ENCODE measurements at places on chromosomes 7 and 10.

DNA sequence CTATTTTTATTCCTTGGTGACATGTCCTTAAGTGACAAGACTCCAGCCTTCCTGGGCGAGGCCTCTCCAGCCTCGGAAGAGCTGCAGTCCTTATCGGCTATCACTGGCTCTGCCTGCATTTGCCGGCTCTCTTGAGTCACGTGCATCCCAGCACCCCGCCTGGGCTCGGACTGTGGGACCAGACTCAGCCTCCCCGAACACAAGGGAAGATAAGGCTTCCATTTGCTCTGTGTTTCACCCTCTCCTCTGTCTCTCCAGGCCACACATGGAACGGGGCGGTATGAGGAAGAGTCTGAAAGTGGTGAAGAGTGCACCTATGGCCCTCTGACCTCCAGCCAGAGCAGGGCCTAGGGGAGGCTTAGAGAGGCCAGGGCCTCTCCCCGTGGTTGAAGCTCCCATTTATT, 4.7 kb downstream of the GDF2 start:
- no peak for DNase-seq

DNA sequence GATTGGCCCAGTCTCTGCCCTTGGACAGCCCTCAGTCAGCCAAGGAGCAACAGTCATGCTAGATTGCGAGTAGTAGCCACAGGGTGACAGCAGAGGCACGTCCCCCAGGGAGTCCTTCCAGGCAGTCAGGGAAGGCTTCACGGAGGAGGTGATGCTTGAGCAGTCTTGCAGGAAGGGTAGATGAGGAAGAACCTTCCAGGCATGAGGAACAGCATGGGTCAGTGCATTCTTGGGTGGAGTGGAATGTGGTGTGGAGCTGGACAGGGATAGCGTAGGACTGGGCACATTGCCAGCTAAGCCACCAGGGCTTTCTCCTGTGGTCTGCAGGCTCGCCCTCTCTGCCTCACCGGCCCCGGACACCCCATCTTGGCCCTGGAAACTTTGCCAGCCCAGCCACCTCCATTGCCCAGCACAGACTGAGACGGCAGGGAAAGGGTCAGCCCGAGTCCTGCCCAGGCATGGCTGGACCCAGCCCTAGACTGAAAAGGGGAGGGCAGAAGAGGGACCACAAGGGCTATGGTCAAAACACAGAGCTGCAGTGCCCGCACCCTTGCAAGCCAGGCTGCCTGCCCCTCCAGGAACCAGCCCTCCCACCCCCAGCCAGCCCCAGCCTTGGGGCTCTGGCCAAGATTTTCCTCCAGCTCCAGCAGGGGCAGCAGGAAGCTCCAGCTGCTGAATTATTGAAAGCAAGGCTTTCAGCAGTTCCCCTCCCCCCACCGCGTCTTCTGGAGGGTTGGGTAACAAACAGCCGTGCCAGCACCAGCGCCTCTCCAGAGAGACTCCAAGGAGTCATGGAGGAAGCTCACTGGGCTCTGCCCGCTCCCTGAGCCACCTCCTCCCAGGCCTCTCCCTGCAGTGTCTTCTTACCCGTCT, 18.7 kb downstream of the SRRM3 start:
- DNase-seq: no peak

DNA sequence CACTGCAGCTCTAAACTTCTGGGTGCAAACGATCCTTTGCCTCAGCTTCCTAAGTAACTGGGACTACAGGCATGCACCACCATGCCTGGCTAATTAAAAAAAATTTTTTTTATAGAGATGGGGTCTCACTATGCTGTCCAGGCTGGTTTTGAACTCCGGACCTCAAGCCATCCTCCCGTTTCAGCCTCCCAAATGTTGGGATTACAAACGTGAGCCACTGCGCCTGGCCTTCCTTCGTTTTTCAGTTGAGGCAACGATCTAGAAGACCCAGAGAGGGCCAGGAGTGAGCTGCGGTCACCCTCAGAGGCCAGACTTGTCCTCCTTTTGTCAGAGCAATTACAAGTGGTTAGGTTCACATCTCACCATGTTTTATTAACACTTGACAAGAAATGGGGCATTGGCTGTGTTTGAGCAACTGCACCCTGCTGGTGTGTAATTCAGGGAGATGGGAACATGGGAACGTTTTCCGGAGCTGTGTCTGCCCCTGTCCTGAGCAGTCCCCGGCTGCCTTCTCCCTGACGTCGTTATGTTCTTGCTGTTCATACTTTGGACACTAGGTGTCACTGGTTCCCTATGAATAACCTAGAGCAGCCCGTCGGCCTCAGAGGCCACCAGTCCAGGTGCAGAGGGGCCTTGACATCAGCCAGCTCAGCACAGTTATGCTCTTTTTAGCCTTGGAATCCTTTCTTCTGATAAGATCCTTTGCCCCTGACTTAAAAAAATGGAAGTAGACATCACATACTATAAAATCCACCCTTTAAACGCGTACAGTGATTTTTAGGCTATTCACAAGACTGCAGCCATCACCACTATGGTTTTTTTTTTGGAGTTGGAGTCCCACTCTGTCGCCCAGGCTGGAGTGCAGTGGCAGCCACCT, 375.0 kb downstream of the TYW1 start:
- peak; percentile 19 for DNase-seq

DNA sequence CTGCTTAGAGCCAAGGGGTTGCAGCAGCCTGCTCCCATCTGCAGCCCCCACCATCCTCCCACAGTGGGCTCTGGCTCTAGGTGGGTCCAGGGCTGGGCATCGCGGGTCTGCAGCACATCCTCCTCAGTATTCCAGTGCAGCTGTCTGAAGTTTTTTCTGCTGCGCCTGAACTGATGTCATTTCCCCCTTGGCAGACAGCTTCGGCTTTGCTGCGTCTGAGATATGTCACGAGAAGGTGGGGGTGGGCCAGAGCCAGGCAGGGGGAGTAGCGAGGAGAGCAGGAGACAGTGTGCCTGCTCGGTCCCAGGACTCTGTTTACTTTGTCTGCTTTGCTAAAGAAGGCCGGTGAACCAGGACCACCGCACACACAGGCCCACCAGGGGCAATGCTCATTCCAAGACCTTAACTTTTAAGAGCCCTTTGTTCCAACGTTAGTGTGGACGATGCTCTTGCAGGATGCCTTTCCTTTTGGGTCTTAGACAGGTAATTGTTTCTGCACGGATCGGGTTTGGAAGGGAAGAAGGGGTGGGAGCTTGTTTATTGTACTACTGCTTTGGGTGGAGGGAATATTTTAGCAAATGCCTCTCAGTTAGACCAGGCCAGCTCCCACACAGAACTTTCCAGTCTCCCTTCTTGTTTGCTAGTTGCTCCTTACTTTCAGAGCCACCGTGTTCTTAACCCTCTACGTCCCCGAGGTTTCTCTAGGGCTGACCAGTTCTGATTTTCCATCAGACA, 32.4 kb downstream of the WBP1L start:
- peak; percentile 46 for DNase-seq

DNA sequence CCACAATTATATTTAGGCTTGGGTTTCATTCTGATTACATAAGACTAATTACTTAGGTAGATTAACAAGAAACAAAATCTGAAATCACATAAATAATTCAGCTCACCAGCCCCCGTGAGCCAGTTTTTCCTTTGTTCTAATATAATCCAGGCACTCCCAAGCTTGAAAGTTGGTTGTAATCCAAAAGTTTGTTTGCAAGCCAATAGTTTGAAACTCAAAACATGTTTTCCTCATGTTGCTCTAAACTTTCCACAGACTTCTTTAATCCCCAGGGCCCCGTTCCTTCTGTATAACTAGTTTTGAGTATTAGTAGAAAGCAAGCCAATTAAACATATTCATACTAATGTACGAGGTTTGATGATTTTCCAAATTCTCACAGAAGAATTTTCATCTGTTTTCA, 56.1 kb downstream of the SP8 start:
- DNase-seq: no peak

DNA sequence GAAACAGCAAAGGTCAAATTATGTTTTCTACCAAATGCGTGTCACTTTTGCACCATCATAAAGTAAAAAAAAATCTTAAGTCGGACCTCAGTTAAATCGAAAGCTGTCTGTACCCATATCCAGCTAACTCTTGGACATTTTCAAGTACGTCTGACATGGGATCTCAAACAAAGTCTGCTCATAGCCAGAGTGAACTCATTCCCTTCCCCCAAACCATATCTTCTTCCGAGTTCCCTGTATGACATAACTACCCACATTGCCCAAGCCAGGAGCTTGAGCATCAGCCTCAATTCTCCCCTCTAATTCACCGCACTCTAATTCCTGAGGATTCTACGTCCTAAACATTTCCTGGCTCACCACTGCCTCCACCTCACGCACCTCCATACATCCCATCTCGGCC, 44.8 kb upstream of the TARP start:
- no peak for DNase-seq

GRCh38 chr10:1037098-1037497, 11.4 kb upstream of the IDI2 start:
- DNase-seq: no peak

- peak; percentile 18 for DNase-seq
These were observed 66.0 kb upstream of the DOCK1 start for GRCh38 chr10:126839094-126839761.

DNA sequence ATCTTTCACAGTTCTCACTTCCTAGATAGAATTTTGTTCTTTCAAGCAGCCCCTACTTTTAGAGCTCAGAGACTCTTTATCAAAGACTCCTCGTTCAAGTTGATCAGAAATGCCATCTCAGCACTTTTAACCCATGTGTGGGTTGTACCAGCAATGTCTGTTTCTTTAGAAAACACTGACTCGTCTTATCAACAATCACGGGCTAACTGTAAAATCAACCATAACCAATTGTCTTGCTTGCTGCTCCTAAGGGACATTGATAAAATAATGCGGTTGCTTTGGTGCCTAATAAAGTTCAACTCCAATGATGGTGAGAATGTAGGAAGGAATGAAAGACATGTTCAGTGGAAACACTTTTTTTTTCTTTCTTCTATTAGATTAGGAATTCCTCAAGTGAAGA, 12.9 kb upstream of the CDK6 start:
- DNase-seq: no peak

GRCh38 chr10:128808921-128809440, 658.1 kb upstream of the MGMT start:
- DNase-seq: no peak

GRCh38 chr7:109834851-109835250, 1256.1 kb upstream of the LRRN3 start:
- DNase-seq: no peak

GRCh38 chr7:95396136-95397032, at the start of gene PON3:
TSS of gene PON3 (minus strand) at chr7:95396375. CDS start at chr7:95396350, 25 bp downstream.
- DNase-seq: no peak

- DNase-seq: no peak
These were observed 80.7 kb downstream of the THSD7A start for GRCh38 chr7:11751315-11751714.

GRCh38 chr7:756231-756927, 29.3 kb upstream of the PRKAR1B start:
- DNase-seq: no peak

- DNase-seq: peak; percentile 24
These were observed 54.4 kb upstream of the FAM133B start for GRCh38 chr7:92644406-92645113.

- DNase-seq: no peak
These were observed 103.4 kb upstream of the MDFIC start for GRCh38 chr7:114818501-114818900.

GRCh38 chr10:77841711-77842375, 84.7 kb downstream of the DLG5 start:
- no peak for DNase-seq

- DNase-seq: no peak
These were observed 263.8 kb downstream of the PARD3 start for GRCh38 chr10:34551295-34551694.

GRCh38 chr10:69389827-69390490, 26.8 kb downstream of the TACR2 start:
- DNase-seq: no peak

Measured in C1 segment of cervical spinal cord (tissue), 14 donors.